Panc1 (cell line): ENCODE measurements at places on chromosomes 16 and 17.

DNA sequence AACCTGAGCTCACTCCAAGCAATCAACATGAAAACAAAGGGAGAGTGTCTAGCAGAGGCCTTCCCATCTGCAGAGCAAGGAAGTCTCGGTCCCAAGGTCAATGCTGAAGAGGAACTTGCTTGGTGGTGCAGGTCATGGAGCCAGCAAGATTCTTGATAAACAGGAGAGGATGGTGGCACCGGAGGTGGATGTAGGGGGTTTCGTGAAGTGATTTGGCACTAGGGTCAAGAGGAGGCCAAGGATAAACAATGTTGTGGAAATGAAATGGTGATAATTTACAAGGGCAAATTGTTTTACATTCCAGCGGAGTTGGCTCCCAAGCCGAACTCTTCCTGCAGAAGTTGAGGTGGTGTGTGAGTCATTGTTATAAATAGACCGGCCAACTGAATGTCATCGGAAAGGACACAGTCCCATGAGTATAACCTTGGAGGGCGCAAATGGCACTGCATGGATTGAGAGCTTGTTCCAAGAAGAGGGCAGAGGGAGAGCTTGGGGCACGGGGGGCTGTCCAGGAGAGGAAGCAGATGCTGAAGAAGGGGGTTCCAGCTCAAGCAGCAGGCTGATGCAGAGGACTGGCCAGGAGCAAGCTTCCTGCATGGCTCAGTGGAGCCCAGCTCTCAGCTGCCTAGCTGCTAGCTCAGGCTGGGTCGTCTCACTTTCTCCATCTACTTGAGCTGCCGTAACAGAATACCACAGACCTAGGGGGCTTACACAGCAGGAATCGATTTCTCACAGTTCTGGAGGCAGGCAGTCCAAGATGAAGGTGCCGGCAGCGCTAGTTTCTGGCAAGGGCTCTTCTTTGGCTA, 136.6 kb downstream of the COPRS start:
- no peak for DNase-seq

DNA sequence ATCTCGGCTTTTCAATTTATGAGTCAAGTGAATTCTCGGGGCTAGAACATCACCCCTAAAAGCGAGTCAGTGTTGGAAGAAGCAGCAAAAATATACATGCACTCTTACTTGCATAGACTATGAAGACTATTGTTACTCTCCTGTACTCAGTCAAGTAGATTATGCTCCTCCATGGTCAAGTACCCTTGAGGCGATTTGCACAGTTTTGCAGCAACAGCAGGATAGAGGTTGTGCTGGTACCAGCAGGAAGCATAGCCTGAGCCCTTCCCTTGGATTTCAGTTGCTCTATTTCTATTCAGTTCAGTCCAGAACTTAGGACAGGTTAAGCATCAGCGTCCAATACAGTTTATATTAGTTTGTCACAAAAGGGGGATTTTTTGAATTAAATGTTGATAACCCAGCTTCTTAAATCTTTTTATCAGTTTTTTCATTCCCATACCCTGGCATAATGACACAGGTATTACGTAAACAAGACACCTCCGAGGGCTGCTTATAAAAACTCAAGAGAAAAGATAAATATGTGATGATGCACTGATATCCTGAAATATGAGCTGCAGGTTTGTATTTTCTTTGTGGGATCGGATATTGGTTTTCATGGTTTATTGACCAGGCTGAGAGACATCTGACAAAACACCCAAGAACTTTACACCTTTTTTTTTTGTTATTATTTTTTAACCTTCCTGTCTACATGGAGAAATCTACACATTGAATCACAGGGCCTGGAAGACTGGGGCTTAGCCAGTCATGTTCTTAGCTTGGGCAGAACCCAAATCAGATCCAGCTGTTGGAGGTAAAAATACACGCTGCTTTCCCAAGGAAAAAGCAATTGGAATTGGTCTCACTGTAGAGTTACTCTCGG, 144.1 kb downstream of the PITPNC1 start:
- no peak for DNase-seq

- DNase-seq, result peak; percentile 85
Measured at GRCh38 chr17:927611-928461, 51.7 kb downstream of the NXN start.

DNA sequence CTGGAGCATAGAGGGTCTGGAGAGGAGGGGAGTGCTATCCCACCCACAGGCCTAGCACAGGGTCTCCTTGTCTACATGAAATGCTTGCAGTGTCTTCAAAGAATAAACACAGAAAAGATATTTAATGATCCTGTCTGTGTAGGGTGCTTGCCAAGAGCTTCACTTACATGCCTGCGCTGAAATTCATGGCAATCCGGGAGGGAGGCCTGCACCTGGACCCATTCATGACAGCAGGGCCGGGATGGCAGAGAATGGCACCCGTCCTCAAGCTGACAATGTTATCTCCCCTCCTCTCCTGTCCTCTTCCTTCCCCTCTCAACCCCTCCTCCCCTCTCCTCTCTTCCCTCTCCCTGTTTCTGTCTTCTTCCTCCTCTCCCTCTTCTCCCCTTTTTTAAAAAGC, 2.1 kb downstream of the ADGRG3 start:
- no peak for DNase-seq

DNA sequence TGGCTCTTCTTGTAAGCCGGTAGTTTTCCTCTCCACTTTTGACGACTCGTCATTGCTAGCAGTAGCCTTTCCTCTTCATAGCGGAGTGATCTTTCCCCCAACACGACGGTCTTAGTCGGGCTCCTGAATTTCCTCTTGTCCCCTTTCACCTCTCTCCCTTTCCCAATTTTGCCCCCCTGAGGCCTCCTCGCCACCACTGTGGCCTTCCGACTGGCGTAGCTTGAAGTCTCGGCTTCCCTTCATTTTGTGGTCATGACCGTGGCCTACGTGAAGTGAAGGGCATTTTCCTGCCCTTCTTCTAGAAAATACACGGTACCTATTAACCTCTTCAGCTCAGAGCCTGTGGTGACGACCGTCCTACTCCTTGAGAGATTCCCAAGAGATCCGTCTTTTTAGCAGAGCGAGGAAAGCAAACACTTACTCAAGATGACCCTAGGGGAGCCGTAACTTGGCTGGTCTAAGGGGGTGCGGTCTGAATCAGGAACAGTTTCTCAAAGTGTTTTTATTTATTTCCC, 787 bp downstream of the PRKAR1A start:
- no peak for DNase-seq

GRCh38 chr16:68179855-68180254, 56.1 kb downstream of the ESRP2 start:
- no peak for DNase-seq

- no peak for DNase-seq
Measured at GRCh38 chr17:81237591-81238489, 1.0 kb downstream of the TEPSIN start.

- no peak for DNase-seq
Measured at GRCh38 chr16:11010575-11011221, 66.3 kb downstream of the CLEC16A start.

DNA sequence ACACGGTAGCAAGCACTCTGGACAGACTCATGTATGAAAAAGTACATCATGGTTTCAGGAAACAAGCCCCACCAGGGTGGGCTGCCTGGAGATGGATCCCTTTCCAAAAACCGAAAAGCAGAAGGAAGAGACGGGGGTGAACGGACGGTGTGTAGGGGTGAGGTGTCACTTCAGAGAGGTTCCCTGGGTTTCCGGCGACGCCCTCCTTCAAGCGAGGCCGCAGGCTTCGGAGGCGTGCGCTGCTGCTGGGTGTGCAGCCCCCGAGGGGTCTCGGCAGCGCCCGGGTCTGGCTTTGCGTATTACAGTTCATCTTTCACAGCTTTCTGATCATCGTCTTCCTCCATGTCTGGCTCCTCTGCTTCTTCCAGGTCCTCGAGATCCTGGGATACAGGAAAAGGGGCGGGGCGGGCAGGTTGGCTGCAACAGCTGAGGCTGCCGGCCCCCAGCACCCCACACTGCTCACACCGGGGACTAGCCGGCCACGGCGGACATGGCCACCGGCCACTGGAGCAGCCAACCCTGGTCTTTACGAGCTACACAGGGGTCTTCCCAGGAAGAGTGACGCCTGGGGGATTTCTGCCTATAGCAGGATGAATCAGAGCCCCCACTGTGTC, 9.0 kb upstream of the PPP1R27 start:
- no peak for DNase-seq

DNA sequence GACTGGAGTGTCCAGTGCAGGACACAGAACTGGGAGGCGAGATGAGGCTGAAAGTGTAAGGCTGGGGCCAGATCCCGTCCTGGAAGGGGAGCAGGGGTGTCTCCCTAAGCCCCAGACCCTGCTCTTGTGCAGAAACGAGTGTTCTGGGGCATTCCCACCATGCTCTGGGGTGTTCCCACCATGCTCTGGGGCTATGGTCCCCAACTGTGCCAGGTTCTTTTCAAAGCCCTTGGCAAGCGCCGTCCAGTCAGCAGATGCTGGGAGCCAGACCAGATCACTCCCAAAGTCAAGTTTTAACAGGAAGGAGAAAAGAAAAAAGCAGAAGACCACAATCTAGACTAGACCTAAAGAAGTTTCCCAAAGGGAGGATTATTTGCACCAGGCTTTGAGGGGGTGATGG, 2.5 kb downstream of the TAX1BP3 start:
- no peak for DNase-seq

GRCh38 chr17:74280093-74280513, 6.1 kb downstream of the DNAI2 start:
- no peak for DNase-seq

DNA sequence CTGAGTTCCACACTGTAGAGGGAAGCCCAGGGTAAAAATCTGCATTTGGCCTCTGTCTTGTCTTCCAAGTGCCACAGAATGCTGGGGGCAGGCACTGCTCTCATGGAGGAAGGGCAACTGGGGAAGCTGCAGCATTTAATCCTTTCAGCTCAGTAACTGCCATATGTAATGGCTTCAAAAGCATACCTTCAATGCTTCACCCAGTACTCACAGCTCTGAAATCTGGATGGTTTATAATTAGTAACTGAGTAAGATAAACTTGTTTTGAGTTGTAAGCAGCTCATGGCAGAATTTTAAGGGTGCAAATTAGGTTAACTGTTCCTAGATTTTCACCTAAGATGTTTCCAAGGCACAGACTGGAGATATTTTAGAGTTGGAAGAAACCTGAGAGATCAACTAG, 24.5 kb downstream of the PMP22 start:
- no peak for DNase-seq

DNA sequence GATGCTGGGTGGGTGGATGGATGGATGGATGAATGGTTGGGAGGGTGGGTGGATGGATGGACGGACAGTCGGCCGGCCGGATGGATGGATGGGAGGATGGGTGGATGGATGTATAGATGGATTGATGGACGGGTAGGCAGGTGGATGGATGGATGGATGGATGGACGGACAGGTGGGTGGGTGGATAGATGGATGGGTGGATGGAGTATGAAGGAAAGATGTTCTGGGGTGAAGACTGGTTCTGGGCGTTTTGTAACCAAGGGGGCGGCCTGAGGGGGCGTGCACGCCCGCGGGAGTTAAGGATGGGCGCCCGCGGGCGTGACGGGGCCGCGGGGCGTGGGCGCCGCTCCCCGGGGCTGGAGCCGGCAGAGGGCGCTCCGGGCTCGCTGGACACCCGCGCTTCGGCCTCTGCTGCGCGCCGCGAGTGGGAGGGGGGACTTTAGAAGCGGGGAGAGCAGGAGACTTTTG, at the start of gene NECAB2:
Gene NECAB2, plus strand, starts transcription at position 407 of the 468 bp plus-strand sequence. CDS start 405 bp downstream, outside the sequence.
- DNase-seq, result no peak

DNA sequence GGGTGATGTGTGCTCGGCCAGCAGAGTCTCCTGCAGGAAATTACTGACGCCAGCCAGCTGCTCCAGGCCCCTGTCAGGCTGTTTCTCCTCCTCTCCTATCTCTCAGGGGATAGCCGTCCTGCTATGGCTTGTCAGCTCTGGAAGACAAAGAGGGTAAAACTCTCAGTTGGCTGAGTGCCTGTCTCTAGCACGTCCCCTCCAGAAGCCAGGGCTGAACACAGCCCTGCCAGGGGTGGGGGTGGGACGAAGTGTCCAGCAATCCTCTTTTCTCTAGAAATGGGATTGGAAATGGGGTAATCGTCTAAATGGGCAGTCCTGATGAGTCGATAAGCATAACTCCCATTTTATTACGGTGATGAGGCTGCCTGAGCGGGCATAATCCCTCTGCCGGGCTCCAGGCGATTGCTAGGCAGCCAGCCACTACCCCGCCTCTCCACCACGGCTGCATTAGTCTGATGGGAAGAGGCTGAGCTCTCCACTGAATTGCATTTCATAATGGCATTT, 89.1 kb upstream of the GNAO1 start:
- no peak for DNase-seq

DNA sequence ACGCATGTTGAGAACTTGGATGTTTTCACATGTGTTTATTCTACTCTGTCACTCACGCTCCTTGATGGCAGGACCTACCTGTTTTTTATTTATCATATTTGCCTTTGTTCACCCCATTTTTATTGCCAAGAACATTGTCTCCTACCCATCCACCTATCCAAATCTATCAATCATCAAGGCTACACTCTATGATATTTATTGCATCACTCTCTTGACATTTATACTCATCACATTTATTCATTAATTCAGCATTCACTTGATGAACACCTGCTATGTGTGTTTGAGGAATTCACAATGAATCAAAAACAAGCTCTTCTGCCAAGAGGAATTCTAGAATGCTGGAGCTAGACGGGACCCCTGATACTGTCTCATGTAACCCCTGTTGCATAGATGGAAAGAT, 94.5 kb upstream of the ZNF469 start:
- DNase-seq, result no peak

GRCh38 chr17:1803280-1803679, 26.4 kb downstream of the SMYD4 start:
- no peak for DNase-seq

DNA sequence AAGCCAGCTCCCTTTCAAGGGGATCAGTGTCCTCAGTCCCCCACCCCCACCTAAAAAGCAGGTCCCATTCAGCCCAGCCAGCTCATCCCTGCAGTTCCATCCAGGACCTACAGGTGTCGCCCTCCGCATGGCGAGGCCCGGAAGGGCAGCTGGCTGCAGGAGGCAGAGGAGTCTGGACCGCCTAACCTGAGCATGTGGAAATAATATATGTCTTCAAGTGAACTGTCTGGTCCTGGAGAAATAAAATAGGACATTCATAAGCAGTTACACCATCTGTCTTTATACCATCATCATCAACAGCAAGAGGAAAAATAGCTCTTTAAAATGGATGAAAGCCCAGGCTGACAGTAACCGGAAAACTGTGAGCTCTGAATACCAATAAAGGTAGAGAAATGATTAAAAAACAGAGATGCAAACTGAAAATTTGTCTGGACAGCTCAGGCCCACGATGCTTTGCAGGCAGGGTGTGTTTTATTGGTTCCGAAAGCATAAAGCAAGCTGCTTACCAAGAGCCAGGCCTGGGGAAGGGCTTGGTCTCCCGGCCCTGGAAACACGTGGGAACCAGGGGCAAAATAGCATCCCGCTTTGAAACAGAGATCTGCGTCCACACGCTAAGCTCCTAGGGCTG, 215.2 kb downstream of the ZFHX3 start:
- DNase-seq, result peak; percentile 59

DNA sequence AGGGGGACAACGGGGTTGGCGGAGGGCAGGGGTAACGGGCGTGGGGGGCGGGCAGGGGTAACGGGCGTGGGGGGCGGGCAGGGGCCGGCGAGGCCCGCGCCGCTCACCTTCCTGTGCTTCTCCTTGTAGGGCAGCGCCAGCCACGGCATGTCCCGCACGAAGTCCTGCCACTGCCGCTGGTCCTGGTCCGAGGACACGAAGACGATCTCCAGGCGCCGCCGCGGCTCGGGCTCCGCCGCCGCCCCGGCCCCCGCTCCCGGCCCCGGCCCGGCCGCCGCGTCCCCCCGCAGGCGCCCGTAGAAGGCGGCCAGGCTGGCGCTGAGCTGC, 401 bp downstream of the NXN start:
- no peak for DNase-seq

- DNase-seq, result no peak
Measured at GRCh38 chr16:17098685-17099084, 372.1 kb downstream of the XYLT1 start.

- DNase-seq, result no peak
Measured at GRCh38 chr16:9957433-9957832, 224.8 kb downstream of the GRIN2A start.
